Stimulated activated CD8-positive, alpha-beta memory T cell treated with anti-CD3 and anti-CD28 coated beads, Interleukin-4, amount 100 ng/mL, for 4 hours (primary cell): ENCODE measurements at places on chromosomes 2 and 18.

GRCh38 chr2:127740665-127741288, 39.5 kb downstream of the SFT2D3 start:
- no peak for DNase-seq

DNA sequence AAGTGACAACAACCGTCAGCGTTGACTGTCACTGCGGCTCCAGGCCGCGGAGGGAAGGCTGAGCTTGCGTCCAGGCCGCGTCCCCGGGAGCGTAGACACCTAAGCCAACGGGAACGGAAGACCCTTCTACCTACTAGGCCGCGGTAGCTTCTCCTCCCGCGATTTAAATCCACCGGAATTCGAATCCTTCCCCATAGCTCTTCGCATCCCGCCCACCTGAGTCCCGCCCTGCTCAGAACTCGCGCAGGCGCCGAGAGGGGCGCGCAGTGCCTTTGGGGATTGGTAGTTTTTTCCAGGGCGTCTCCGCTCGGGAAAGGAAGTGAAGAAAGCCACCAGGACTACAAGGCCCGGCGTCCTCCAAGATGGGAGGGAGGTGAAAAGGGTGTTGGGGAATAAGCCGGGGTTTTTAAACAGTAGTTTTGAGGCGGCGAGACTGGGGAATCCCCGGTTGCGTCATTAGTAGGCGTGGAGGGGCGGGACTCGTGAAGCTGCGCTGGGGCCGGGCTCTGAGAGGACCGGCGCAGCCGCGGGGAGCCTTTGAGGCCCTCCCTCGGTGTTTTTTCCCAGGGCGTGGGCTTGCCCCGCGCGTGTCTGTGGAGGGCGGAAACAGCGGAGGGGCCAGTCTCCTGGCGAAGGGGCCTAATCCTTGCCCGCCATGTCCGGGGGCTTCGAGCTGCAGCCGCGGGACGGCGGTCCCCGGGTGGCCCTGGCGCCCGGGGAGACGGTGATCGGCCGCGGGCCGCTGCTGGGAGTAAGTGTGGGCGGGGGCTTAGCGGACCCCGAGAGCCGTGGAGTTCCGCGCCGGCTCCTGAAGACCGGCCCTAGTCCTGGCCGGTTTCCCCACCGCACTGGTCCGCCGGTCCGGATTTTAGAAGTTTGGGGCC, at the start of the genes APLF and FBXO48:
Gene APLF, plus strand, starts transcription at position 509 of the 884 bp plus-strand sequence. Its CDS starts 147 bp downstream, at position 656.
Gene FBXO48, minus strand, starts transcription at position 218 of the 884 bp plus-strand sequence. CDS start 2,149 bp downstream, outside the sequence.
- DNase-seq, result peak; percentile 99

GRCh38 chr18:76377359-76377756, 117.7 kb downstream of the ZNF516 start:
- DNase-seq, result no peak

GRCh38 chr2:239392688-239393387, 8.0 kb downstream of the HDAC4 start:
- DNase-seq, result no peak

- DNase-seq, result no peak
Measured at GRCh38 chr18:44671914-44672313, 8.8 kb upstream of the SETBP1 start.

- DNase-seq, result no peak
Measured at GRCh38 chr18:48831802-48832201, 119.0 kb downstream of the SMAD7 start.
